Dorsolateral prefrontal cortex (tissue), 122 donors: ENCODE measurements at places on chromosomes 7 and 10. TPM values are rescaled to one million over a fixed set of nuclear protein-coding genes. Genes with fewer than 3 reads are reported as not detected.

Gene UFSP1
- total RNA-seq, result 2.1 TPM

Gene SCART1
- 8.3 TPM for total RNA-seq

Gene HDAC9
- total RNA-seq, result 60.8 TPM

Gene PLEKHA8
- 19.8 TPM for total RNA-seq

Gene CRPPA
- total RNA-seq, result 17.7 TPM

Gene OR2F1
- total RNA-seq, result not detected

Gene OR2A1
- not detected for total RNA-seq
